Fibroblast of gingiva (primary cell): ENCODE measurements at places on chromosomes 12 and 14.
A peak's percentile ranks its signal among the peaks of the same experiment; 100 is the strongest.

DNA sequence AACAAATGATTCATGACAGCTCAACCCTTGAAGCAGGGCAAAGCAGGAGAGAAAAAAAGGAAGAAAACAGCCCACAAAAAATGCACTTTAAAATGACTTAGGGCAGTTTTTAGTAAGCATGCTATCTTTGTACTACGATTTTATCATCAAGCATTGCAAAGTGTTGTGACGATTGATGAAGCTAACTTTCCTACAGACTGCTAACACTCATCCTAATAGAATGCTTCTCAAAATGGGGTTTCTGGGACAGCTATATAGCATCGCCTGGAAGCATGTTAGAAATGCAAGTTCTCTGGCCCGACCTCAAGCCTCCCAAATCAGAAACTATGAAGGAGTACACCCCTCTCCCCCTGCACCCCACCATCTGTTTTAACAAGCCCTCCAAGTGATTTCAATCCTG, 256.4 kb downstream of the SSPN start:
- DNase-seq, result no peak

- no peak for DNase-seq
These were observed 80.7 kb upstream of the METAP2 start for GRCh38 chr12:95393191-95393790.

DNA sequence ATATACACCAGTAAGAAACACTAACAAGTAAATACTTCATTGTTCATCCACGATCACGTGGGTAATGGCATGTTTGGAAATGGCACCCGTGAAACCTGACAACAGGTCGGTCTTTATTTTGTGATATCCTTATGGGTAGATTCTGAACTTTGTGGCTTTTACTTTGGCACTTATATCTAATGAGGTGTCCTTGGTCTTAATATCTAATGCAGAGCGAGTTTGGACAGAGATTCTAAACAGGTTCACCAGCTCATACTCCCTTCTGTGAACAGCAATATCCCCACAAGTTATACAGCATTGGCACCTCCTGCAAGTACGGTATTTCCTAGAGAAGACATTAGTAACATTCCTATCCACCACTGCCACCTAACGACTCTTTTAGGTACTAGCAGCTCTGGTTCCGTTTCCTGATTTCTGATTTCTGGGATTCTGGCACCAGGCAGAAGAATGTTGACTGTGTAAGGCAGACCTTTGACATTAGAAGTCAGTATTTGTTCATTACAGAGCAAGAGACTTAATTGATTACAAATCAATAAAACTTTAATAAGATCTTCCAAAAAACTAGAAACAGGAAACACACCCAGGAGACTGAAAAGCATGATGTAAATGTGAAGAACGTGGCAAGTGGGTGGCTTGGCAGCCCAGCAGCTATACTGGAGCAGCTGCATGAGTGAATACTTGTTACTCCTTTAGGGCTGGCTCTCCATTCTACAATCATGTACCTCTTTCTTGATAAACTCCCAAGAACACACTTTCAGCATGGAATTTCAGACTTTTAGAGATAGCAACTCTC, 2.5 kb downstream of the ANG start:
- peak; percentile 57 for DNase-seq

GRCh38 chr14:22303589-22304195, 285.3 kb downstream of the DAD1 start:
- no peak for DNase-seq

- no peak for DNase-seq
These were observed 85.7 kb downstream of the KIF26A start for GRCh38 chr14:104224131-104224505.

- peak; percentile 90 for DNase-seq
These were observed 25.1 kb upstream of the ATP2B1 start for GRCh38 chr12:89733579-89734201.

GRCh38 chr14:50023671-50024490, 92.5 kb downstream of the VCPKMT start:
- DNase-seq, result peak; percentile 80

DNA sequence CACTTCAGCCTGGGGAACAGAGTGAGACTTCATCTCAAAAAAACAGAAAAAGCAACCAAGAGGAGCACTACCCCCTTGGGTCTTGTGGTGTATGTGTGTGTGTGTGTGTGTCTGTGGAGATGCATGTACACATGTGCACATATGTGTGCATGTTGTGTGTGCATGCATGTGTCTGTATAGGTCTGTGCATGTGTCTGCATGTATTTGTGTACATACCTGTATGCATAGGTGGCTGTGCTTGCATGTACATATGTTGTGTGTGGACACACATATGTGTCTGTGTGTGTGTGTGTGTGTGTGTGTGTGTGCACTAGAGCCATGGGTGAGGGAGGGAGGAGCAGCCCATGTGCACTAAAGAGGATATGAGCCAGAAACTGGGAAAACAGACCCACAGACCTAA, 49.1 kb downstream of the ARL6IP4 start:
- DNase-seq, result no peak

GRCh38 chr12:24960222-24960855, 11.4 kb upstream of the BCAT1 start:
- DNase-seq, result peak; percentile 42
